ENCODE measurements at places on chromosomes 2 and 18.

- DNase-seq = peak; percentile 80
Measured at GRCh38 chr2:107633580-107634147, 193.0 kb upstream of the RGPD4 start.

DNA sequence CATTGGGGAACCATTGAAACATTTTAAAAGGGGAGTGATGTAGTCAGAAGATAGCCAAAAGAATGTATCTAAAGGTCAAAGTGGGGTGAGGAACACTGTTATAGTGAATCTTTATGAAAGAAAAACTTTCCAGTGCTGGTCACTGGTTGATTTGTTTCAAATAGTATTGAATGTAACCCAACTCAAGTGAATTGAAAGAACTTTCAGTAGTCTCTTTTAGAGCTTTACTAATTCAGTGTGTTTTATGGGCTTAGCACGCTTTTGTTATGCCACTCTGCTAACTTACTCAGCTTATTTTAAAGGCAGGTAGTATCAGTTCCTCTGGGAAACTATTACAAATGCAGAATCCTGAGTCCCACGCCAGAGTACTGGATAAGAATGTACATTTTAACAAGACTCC, 57.3 kb downstream of the GTF2A1L start:
- no peak for DNase-seq

- no peak for DNase-seq
Measured at GRCh38 chr2:66839551-66840320, 404.8 kb downstream of the MEIS1 start.

- no peak for DNase-seq
Measured at GRCh38 chr18:50707855-50708469, 111.9 kb downstream of the MRO start.

GRCh38 chr2:144547494-144547893, 27.6 kb upstream of the ZEB2 start:
- no peak for DNase-seq

All from NB4 (cell line).